ENCODE measurements at places on chromosomes 4 and X. TPM values are rescaled to one million over a fixed set of nuclear protein-coding genes. Genes with fewer than 3 reads are reported as not detected.

The TRIM2 gene
- total RNA-seq = 0.90 TPM

The BEX2 gene
- total RNA-seq = 10.2 TPM

The PF4V1 gene
- total RNA-seq = not detected

The LIMCH1 gene
- total RNA-seq = 45.0 TPM

The TIMP1 gene
- 283 TPM for total RNA-seq

The EDNRA gene
- total RNA-seq = 0.44 TPM

The PPM1K gene
- total RNA-seq = 0.85 TPM

The HTR2C gene
- total RNA-seq = not detected

The GATA1 gene
- total RNA-seq = not detected

The GPR173 gene
- total RNA-seq = not detected

The TMEM255A gene
- 0.10 TPM for total RNA-seq

The ZNF711 gene
- 0.89 TPM for total RNA-seq

The UBE2K gene
- 85.4 TPM for total RNA-seq

The ADRA2C gene
- 11.7 TPM for total RNA-seq

The POF1B gene
- total RNA-seq = 2.9 TPM

The RFC1 gene
- total RNA-seq = 17.3 TPM

The PDLIM5 gene
- 38.7 TPM for total RNA-seq

The RAB9B gene
- total RNA-seq = not detected

The MAP7D2 gene
- total RNA-seq = 5.6 TPM
